Lower lobe of right lung (tissue), 2 donors: ENCODE measurements at places on chromosomes 7 and 10. TPM values are rescaled to one million over a fixed set of nuclear protein-coding genes. Genes with fewer than 3 reads are reported as not detected.

DNA sequence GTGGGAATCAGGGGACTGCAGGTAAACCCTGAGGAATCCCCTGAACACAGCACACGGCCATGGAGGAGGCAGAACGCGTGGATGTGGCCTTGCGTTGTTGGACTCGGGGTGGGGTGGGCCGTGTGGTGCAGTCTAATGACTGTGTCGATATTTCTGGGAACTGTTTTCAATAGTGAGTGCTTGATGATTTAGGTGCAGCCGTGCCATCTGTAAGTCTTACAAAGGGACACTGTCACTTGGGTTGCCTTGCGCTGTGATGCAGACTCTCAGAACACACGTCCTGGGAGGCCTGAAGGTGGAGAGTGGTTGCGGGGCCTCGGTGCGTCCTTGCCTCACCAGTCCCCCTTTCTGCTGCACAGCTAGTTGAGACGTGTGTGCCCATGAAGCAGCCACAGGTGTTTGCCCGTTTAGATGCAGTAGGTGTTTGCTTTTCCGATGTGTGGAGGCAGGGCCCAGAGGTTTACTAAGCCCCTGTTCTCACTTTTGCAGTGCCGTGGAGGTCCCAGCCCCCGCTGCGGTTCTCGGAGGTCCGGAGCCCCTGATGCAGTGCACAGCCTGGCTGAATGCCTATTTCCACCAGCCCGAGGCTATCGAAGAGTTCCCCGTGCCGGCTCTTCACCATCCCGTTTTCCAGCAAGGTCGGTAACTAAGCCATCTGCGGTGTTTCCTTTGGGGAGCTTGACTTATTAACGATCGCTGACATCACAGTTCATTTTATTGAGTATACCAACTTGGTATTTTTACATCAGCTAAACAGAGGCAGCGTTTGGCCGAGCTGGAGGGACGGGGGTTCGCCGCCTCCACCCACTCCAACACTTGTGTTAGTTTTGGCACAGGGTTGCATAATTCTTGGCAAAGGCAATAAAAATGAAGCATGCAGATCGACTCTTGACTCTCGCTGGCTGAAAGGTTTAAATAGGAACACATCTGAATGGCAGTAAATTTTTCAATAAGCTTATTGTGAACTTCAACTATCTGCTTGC is 240.7 kb downstream of the MGMT start:
- no peak for DNase-seq

- no peak for DNase-seq
Measured at GRCh38 chr10:89555688-89556445, 20.5 kb upstream of the SLC16A12 start.

DNA sequence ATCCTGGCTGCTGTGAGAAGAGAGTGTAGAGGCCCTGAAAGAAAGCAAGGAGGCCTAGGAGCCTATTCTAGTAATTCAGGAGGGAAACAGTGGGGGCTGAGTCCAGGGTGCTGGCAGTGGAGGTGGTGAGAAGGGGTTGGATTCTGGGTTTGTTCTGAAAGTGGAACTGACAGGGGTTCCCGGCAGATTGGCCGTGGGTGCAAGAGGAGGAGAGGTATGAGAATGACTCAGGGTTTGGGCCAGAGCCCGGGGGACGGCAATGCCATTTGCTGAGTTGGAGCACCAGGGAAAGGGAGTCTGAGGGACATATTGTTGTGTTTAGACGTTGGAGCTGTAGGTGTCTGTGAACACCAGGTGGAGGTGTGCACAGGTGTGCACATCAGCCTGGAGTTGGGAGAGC is 38.5 kb downstream of the NPTX2 start:
- no peak for DNase-seq

DNA sequence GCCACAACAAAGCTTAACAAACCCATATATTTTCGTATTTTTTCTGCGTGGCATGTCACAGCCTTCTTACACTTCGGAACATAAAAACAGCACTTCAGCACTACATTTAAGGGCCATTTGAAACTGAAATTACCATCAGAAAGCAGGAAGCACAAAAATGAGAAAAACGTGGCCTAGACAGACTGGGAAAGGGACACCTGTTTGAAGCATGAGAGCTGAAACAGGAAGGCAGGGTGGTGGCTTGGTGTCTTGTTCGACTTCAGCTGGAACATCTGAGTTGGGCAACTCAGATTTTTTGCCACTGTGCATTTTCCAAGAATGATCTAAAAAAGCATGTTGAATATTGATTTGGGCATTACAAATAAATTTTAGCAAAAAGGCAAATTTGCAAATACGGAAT is 243.2 kb downstream of the ELMO1 start:
- DNase-seq, result no peak

- DNase-seq, result no peak
Measured at GRCh38 chr7:74271742-74272141, 17.5 kb upstream of the CLIP2 start.

DNA sequence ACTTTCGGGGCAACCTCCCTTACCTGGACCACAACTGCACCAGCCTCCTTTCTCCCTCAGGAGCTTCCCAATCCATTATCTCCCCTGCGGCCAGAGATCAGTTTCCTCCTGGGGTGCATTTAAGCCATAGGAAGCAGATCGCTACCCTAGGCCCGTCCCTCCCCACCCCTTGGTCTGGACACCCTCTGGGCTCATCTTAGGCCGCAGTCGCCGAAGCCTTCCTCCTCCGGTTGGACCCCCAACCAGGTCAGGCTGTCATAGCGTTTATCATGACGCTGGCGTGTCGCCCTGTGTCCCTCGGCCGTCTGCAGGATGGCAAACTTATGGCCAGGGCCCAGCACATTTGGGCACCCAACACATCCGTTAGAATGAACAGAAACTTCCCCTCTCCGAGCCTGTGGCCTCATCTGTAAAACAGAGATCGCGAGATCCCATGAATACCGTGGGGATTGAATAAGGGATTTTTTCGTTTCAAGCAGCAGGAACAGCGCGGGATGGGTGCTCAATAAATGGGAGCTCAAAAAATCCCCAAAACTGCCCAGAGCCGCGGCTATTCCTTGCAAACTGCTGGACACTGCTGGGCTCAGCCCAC is 669 bp upstream of the AP5Z1 start:
- no peak for DNase-seq

- no peak for DNase-seq
Measured at GRCh38 chr7:117118579-117119180, 165.4 kb downstream of the ST7 start.

GRCh38 chr7:40836218-40836617 is 701.4 kb downstream of the SUGCT start:
- no peak for DNase-seq

DNA sequence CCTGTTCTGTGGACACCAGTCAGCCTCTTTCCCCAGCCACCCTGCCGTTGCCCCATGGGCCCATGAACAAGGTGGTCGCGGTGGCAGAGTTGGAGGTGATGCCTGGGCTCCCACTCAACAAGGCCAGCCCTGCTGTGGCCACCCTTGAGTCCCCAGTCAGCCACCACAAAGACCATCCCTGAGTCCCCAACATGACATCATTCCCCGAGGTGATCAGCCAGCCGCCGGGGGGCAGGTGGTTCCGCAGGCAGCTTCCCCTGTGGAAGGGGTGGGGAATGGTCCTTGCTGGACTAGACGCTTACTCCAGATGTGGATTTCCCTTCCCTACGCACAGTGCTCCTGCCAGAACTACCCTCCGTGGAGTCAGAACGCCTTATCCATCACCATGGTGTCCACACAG is 271.7 kb downstream of the PTPRN2 start:
- no peak for DNase-seq

GRCh38 chr10:108363576-108363975 is 1199.1 kb upstream of the SORCS1 start:
- DNase-seq, result no peak

- no peak for DNase-seq
Measured at GRCh38 chr10:23157691-23158369, 34.3 kb upstream of the PTF1A start.

- no peak for DNase-seq
Measured at GRCh38 chr7:66720561-66720960, 20.0 kb upstream of the RABGEF1 start.

GRCh38 chr10:69953851-69954250 is 98.8 kb upstream of the MACROH2A2 start:
- no peak for DNase-seq

GRCh38 chr7:121576148-121576917 is 180.2 kb upstream of the FAM3C start:
- no peak for DNase-seq

- DNase-seq, result no peak
Measured at GRCh38 chr7:11605749-11606148, 226.2 kb downstream of the THSD7A start.

- DNase-seq, result no peak
Measured at GRCh38 chr7:36741866-36742265, 17.6 kb upstream of the AOAH start.

GRCh38 chr10:48885376-48885775 is 54.3 kb downstream of the LRRC18 start:
- no peak for DNase-seq

DNA sequence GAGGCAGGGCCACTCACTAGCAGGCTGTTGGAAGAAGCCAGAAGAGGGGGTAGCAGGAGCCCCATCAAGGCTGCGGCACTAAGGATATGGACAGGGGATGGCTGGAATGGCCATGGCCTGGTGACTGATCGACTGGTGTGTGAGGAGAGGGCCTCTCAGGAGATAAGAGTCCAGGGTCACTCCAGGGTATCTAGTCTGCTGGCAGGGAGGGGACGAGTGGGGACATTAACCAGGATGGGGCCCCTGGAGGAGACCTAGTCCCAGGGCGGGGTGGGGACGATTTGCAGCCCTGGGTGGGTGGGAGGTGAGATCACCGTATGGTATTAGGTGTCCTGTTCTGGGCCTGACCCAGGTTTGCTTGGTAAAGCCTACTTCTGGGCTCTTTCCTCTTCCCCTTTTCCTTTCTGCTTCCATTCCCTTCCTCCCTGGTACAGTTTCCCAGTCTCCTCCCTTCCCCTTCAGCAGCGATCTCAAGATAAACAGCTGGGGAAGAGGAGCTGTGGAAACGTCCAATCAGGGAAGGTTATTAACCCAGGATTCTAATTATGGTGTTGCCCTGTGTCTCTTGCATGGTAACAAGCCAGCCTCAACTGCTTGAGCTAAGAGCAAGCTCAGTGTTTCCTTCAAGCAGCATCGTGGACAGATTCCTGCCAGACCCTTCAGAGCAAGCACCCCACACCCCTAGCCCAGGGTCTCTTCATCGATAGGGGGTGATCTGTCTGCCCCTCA is 233.2 kb downstream of the RPS24 start:
- no peak for DNase-seq

SMO gene
- total RNA-seq, result 3.1 TPM

ZNF487 gene
- 5.0 TPM for total RNA-seq

ATOH7 gene
- total RNA-seq, result not detected

CPSF4 gene
- 26.8 TPM for total RNA-seq
